ENCODE measurements at places on chromosomes 2 and 18. TPM values are rescaled to one million over a fixed set of nuclear protein-coding genes. Genes with fewer than 3 reads are reported as not detected.

The C2orf81 gene
- not detected for total RNA-seq

The RTP5 gene
- not detected for total RNA-seq

The RRM2 gene
- 33.2 TPM for total RNA-seq

The BMP10 gene
- total RNA-seq, result not detected

The GPR17 gene
- total RNA-seq, result not detected

- DNase-seq, result no peak
Measured at GRCh38 chr2:78245394-78246135, 723.4 kb upstream of the LRRTM4 start.

- DNase-seq, result peak; percentile 13
Measured at GRCh38 chr18:9869715-9870430, 15.9 kb upstream of the TXNDC2 start.

- DNase-seq, result no peak
Measured at GRCh38 chr2:102303589-102303988, 7.8 kb upstream of the IL1RL1 start.

DNA sequence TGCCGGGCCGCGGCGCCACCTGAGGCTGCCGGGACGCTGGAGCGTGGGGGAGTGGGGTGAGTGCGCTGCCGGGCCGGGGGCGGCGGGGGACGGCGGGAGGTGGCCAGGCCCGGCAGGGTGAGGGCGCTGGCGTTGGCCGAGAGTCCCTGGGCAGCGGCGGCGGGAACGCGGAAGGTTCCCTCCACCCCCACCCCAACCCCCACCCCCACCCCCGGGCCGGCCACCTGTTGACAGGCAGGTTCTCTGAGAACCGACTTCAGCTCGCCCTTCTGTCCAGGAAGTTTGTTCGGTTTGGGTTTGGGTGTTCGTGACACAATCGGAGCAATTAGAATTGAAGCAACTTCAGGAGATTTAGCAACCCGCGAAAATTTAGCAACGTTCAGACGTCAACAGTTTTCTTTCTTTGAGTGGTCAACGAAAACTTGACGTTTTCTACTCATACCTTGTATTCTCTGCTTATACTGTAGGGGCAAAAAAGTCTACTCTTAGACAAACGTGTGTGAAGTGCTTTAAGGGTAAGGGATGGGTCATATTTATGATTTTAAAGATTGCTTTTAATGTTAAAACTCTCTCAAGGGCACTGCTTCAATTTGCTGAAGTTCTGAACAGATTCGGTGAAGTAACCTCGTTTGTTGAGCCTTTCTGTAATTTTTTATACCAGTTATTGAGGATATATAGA, 9.3 kb downstream of the OTX1 start:
- DNase-seq, result no peak

DNA sequence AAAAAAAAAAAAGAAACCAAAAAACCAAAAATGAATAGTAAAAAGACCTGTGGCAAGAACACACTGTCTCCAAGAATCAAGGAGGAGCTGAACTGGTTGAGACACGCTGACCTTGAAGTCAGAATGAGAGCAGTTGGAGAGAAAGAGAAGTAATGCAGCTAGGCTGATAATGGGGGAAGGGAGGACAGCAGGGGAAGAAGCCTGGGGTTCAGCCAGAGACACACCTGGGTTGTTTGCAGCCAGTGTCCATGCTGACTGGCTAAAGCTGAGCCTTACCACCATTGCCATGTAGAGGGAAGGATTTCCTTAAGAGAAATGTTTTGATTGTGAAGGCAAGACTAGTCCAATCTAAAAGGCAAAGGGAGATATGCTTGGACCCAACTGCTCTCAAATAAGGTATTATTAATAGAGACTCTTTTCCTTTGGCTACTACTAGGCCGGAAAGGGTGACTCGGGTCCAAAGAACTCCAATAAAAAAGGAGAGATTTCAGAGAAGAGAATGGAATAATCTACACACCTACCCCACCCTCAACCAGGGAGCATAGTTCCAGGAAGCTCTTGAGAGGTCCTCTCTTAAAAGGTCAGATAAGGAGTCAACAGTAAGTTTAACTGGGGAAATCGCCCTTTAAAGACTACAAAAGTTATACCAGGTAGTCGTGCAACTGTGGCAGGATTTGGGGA, 25.2 kb upstream of the REL start:
- no peak for DNase-seq

- DNase-seq, result peak; percentile 58
Measured at GRCh38 chr2:191676790-191677645, 918 bp upstream of the NABP1 start.

- DNase-seq, result no peak
Measured at GRCh38 chr2:219918944-219919343, 291.5 kb downstream of the SLC4A3 start.

- no peak for DNase-seq
Measured at GRCh38 chr2:189860161-189860560, 75.9 kb downstream of the PMS1 start.

- no peak for DNase-seq
Measured at GRCh38 chr2:73033142-73033765, 38.3 kb downstream of the SFXN5 start.

GRCh38 chr2:200689115-200689514, 103.3 kb downstream of the AOX1 start:
- no peak for DNase-seq

DNA sequence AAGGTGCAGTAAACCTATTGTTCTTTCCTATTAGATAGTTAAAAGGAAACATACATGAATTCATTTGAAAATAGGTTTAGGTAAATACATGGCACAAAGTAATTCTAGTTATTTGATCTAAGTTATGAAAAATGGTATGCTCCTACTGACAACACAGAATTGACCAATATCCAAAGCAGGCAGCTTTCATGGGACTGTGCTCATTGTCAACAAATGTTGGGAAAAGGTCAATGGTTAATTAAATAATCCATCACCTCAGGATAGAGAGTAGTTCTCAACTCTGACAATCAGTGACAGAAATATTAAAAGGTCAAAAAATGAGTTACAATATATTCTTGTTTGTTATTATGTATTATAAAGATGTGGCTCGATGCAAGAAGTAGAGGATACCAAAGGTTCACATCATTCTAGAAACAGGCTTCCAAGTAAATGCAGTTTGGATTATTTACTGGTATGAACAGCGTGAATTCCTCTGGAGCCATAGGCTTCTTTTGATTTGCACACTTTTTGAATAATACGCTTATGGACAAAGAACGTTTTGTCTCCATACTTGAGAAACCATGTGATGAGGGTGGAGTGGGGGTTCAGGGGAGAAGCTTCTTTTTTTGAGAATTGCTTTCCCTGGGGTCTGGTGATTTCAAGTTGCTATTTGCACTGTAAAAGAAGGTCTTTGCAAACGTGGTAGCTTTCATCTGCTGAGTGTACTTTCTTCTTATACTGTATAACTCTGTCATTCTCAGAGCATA, 422.0 kb upstream of the ZEB2 start:
- no peak for DNase-seq

DNA sequence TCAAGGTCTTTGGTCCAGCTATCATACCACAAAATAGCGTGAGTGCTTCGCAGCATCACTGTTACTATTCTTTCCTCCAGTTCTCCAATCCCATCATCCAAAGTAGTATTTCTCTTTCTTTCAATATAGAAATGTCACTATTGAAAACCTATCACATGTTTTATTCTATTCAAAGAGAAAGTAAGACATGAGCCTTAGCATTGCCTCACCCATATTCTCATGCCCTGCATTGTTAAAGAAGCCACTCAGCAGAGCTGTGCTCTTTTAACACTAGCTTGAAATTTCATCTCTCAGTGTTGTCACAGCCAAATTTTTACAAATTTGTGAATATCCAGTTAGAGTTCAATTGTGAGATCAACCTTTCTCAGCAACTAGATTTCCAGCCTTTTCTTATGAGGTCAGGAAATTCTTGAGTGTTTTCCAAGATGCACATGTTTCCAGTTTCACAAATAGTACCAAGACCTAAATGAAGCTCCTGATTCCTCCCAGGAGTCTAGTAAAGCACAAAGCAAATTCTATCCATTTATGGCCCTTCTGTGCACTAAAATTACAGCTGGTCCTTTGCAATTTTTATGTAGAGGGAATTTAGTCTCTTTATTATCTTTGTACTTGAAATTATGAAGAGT, 343.7 kb downstream of the SPAG16 start:
- no peak for DNase-seq

- DNase-seq, result peak; percentile 26
Measured at GRCh38 chr2:69086466-69086865, 73.5 kb downstream of the ANTXR1 start.

DNA sequence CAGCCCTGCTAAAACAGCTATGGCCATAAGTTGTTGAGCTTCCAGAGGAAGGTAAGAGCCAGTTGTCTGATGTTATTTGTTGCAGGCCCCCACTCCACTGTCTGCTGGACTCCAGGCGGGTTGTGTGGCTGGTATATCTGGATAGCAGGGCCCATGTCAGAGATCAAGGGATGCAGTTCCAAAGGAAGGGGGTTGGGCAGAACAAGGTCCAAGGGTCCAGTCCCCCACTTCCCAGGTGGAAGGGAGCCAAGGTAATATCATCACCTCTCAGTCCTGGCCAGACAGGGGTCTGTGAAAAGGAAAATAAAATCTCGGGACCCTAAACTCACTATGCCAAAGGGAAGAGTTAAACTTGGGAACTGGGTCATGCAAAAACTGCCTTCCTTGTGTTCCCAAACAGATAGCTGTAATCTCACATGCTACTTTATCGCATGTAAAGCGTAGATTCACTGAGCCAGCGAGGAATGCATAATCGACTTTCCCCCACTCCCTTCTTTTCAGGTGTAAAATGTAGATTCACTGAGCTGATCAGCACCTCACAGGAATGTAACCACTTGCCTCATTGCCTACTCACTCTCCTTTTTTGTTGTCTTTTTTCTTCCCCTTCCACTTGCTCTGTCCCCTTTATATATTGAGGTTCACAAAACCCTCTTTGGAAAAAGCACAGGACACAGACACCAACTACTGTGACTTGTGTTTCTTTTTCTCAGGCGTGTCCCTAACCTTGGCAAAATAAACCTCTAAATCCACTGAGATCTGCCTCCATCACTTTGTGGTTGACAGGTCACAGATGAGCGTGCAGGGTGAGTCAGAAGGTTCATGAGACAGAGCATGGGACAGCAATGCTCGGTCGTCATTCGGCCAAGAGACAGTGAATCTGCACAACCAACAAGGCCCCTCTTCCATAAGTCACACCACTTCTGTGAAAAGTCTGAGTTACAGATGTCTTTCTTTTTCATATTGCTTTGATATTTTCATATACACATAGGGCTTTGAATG, 255.3 kb upstream of the SIX2 start:
- DNase-seq, result no peak

- no peak for DNase-seq
Measured at GRCh38 chr18:59990121-59990823, 90.5 kb downstream of the PMAIP1 start.

DNA sequence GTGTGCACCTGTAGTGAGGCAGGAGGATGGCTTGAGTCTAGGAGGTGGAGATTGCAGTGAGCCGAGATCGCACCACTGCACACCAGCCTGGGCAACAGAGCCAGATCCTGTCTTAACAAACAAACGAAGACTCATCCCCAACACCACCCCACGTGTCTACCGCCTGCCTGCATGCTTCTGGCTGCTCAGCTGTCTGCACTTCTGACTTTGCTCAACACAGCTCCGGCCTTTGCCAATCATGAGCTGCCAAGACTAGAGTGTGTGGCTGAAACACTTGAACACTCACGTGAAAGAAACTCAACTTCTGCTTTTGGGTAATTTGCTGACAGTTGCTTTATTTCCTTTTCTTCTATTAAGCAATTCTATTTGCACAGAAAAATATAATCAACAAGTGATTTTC, 32.1 kb upstream of the SP3 start:
- DNase-seq, result no peak

DNA sequence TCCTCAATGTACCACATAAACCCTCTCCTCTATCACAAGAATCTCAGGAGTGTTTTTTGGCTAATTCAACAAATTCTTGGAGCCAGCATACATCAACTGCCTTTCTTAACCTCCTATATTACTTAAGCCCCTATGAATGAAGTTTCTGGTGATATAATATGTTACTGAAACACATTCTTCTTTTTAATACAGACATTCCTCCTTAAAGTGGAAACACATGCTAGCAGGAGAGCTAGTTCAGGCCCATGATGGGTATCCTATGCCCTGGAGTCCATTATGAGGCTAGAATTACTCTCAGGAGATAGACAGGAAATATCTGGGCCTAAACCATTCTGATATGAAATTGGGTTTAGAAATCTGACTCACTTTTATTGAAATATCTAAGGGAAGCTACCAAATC, 26.6 kb upstream of the RMDN2 start:
- DNase-seq, result no peak

- DNase-seq, result no peak
Measured at GRCh38 chr2:99708231-99708630, 218.4 kb upstream of the REV1 start.

DNA sequence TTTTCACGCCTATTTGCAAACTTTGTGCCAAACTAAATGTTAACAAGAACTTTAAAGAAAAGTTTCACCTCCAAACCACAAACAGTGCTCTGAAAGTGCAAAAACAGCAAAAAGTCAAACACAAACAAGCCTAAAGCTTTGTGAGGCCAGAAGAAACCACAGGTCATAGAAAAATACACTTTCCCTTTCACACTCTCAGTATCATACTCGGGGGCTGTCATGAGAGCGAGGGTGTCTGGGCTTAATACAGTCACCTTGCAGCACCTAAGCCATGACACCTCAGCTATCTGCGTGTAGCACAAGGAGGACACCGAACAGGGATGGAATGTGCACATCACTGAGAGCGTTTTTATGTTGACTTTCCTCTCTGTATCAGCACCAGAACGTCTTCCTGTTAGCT, 26.6 kb upstream of the SEH1L start:
- DNase-seq, result no peak

DNA sequence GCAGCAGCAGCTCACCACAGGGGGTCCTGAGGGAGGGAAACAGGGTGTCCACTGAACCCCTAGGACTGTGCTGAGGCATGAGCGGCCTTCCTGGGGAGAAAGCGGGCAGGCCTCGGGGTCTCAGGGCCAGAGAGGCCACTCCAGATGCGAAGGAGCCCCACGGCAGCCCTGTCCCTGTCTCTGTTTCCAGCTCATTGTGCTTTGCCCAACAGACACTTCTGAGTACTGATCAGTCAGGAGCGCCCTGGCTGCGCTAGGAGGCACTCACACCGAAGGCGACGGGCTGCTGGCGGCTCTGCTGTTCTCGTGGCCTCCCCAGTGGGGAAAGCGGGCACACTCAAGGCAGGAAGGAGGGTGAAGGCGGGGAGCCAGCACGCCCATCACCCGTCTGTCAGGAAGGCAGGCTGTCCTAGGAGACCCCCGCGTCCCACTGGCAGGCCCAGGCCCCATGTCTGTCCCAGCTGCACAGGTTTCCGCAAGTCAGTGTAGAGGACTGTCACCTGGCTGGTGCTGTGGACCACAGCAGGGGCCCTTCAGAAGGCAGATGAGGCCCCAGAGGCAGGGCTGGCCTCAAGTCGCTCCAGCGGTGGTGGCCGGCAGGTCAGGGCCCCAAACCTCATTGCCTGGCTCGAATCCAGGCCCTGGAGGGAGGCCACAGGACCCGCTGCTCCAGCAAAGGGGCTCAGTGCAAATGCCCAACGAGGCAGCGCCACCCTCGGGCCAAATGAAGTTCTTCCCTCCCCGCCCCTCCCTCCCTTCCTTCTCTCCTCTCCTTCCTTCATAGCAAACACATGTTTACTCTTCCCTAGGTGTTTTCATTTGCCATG, 6.8 kb downstream of the ESPNL start:
- DNase-seq, result no peak

GRCh38 chr2:43576981-43577892, 18.6 kb downstream of the THADA start:
- peak; percentile 42 for DNase-seq
